ENCODE measurements at places on chromosomes 5 and 9. TPM values are rescaled to one million over a fixed set of nuclear protein-coding genes. Genes with fewer than 3 reads are reported as not detected.

GRCh38 chr5:93635991-93636390 is 53.0 kb downstream of the NR2F1 start:
- H3K27ac ChIP-seq: no peak overlapping the region
- no peak overlapping the region for H3K4me3 ChIP-seq
- no peaks in the 10 kb centered on the region for H3K4me1 ChIP-seq
- DNase-seq: no peak

DNA sequence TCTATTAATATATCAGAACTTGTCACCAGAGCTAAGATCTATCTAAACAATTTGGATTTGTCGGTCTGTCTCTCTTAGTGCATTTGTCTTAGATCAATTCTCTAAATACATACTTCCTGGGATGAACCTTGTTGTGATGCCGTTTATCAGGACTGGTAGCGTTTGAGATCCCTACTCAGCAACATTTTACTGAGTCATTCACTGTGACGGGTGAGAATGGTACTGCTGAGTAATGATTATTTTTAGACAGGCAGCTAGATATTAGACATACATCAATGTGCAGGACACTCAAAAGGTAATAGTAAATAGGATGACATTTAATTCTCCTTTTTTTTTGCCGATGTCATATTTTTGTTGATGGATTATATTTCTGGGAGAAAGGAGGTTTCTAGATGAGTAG is 209.0 kb downstream of the CSNK1G3 start:
- H3K27me3 ChIP-seq: no peaks in the 10 kb centered on the region
- no peaks in the 10 kb centered on the region for H3K4me1 ChIP-seq
- H3K36me3 ChIP-seq: no peaks in the 10 kb centered on the region
- H3K4me3 ChIP-seq: no peak overlapping the region
- no peak overlapping the region for H3K27ac ChIP-seq

DNA sequence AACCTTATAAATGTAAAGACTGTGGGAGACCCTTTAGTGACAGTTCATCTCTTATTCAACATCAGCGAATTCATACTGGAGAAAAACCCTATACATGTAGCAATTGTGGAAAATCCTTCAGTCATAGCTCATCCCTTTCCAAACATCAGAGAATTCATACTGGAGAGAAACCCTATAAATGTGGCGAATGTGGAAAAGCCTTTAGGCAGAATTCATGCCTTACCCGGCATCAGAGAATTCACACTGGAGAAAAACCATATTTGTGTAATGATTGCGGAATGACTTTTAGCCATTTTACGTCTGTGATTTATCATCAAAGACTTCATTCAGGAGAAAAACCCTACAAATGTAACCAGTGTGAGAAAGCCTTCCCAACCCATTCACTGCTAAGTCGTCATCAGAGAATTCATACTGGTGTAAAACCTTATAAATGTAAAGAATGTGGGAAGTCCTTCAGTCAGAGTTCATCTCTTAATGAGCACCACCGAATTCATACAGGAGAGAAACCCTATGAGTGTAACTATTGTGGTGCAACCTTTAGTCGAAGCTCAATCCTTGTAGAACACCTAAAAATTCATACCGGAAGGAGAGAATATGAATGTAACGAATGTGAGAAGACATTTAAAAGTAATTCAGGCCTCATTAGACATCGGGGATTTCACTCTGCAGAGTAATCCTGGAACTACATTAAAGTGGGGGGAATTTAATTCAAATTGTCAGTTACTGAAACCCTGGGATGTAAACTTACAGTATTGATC is 17.7 kb downstream of the ZNF483 start:
- H3K27ac ChIP-seq: no peak overlapping the region
- DNase-seq: no peak
- peaks cover 13% of the 10 kb centered on the region for H3K36me3 ChIP-seq
- no peaks in the 10 kb centered on the region for H3K27me3 ChIP-seq
- H3K4me3 ChIP-seq: no peak overlapping the region
- H3K4me1 ChIP-seq: no peaks in the 10 kb centered on the region

DNA sequence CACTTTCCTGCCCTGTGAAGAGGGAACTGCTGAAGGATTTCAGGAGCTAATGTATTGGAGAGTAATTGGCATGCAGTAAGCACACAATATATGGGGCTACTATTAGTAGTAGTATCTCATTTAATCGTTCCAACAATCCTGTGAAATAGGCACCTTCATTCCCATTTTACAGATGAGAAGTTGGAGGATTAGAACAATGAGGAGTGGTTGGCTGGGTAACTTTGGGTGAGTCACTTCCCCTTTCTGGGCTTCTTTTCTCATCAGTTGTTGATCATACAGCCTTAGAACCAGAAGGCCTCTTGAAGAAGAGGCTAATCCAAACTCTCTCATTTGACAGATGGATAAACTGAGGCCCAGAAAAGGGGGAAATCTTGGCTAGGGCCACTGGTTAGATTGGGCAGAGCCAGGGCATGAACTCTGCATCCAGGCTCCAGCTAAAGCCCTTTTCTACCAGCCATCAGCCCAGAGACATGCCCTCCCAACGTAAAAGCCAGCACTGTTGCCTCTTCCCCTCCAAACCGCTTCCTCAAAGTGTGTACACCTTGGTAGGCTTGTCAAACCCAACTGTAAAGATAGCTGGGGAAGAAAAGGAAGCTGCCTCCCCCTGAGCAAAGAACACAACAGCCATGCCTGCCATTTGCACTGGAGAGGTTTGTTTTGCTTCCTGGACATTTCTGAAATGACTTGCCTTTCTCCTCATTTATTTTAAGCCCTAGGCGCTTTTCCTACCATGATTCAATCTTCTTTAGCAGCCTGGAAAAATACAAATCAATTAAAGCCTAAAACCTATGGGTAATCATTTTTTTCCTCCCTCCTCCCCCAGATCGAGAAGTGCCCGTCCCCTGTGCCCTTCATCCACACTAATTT is 992 bp downstream of the SPACA9 start:
- no peak for DNase-seq
- H3K36me3 ChIP-seq: no peaks in the 10 kb centered on the region
- H3K4me1 ChIP-seq: peaks cover 5% of the 10 kb centered on the region

- H3K4me3 ChIP-seq: no peak overlapping the region
- no peaks in the 10 kb centered on the region for H3K4me1 ChIP-seq
- DNase-seq: no peak
These were observed 111.4 kb downstream of the FANCC start for GRCh38 chr9:95206143-95206542.

GRCh38 chr9:132997591-132997990 is 19.1 kb downstream of the GFI1B start:
- H3K36me3 ChIP-seq: no peaks in the 10 kb centered on the region
- H3K4me3 ChIP-seq: no peak overlapping the region

- no peak overlapping the region for H3K4me3 ChIP-seq
- H3K36me3 ChIP-seq: no peaks in the 10 kb centered on the region
These were observed 22.8 kb upstream of the ANKRD18A start for GRCh38 chr9:38642951-38643814.

DNA sequence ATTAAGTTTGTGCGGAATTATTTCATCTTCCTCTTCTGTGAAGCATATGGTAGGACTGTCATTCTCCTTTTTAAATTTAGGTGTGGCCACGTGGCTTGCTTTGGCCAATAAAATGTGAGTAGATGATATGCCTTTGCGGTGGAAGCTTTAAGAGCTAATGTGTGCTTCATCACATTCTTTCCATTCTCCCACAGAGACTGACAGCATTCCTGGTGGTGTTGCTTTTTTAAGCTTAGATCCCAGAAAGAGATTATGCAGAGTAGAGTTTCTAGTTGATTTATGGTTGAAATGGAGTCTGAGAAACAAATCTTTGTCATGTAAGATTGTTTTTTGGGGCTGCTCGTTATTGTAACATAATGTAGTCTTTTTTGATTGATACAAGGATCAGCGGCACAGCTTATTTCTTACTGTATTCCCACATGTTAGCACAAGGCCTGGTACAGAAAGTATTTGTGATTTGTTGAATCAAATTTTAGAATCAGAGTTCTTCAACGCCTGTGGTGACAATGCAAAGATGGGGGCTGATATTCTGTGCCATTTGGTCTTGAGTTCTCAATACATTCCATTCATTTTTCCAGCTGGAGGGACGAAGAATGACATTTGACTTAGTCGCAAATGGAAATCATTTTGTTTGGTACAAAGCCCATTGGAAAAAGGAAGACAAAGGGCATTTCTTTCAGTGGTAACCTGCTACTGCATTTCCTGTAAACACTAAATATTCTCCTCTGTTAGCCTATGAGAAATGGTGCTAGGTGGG is 209.9 kb upstream of the VLDLR start:
- no peak overlapping the region for H3K4me3 ChIP-seq
- no peak overlapping the region for H3K27ac ChIP-seq
- no peaks in the 10 kb centered on the region for H3K27me3 ChIP-seq
- DNase-seq: no peak
- H3K36me3 ChIP-seq: no peaks in the 10 kb centered on the region

DNA sequence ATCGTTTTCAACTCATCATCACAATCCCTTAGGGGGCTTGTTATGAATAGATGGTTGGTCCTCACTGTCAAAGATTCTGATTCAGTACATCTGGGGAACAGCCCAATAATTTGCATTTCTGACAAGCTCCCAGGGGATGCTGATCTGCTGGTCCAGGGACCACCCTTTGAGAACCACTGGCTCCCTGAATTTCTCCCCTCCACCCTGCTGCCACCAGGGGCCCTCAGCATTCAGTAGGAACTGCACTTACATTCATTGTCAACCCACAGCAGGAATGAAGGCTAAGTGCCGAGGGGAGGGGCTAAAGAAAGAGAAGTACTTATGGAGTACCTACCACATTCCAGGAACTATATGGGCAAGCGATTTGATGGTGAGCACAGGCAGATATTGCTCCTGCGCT is 85.9 kb downstream of the BOD1 start:
- no peak for DNase-seq
- H3K4me1 ChIP-seq: no peaks in the 10 kb centered on the region
- no peak overlapping the region for H3K4me3 ChIP-seq
- no peak overlapping the region for H3K27ac ChIP-seq

- H3K4me3 ChIP-seq: no peak overlapping the region
- H3K4me1 ChIP-seq: no peaks in the 10 kb centered on the region
- H3K27me3 ChIP-seq: no peaks in the 10 kb centered on the region
- DNase-seq: no peak
- no peak overlapping the region for H3K27ac ChIP-seq
These were observed 208.6 kb upstream of the RGMB start for GRCh38 chr5:98564836-98565235.

DNA sequence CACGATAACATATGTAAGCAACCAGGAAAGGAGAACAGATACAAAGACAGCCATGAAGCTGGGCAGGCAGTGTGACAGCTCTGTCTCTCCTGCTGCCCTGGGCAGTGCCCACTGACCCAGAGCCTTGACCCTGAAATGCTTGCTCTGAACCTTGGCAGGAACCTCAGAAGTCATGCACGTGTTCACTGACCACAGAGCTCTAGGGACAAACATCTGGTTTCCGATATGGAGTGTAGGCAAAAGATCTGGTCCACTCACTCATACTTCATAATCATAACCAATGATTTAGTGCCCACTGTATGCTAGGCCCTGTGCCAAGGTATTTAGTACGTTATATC is 102.6 kb downstream of the FSTL4 start:
- H3K27me3 ChIP-seq: no peaks in the 10 kb centered on the region
- no peaks in the 10 kb centered on the region for H3K4me1 ChIP-seq
- no peak overlapping the region for H3K27ac ChIP-seq
- no peak overlapping the region for H3K4me3 ChIP-seq
- H3K36me3 ChIP-seq: no peaks in the 10 kb centered on the region

GRCh38 chr5:111931655-111932054 is 174.7 kb upstream of the NREP start:
- H3K27me3 ChIP-seq: no peaks in the 10 kb centered on the region
- no peaks in the 10 kb centered on the region for H3K36me3 ChIP-seq
- no peaks in the 10 kb centered on the region for H3K4me1 ChIP-seq
- no peak overlapping the region for H3K27ac ChIP-seq

- DNase-seq: no peak
- H3K27me3 ChIP-seq: no peaks in the 10 kb centered on the region
These were observed 131.7 kb upstream of the GDNF start for GRCh38 chr5:37971483-37972024.

ROPN1L gene
- total RNA-seq: 0.22 TPM

NMUR2 gene
- total RNA-seq: not detected

ARID3C gene
- total RNA-seq: 0.44 TPM

PRRX2 gene
- total RNA-seq: 0.35 TPM

RGS7BP gene
- not detected for total RNA-seq
